Stimulated activated CD8-positive, alpha-beta memory T cell treated with anti-CD3 and anti-CD28 coated beads, Interleukin-4, amount 100 ng/mL, for 48 hours (primary cell): ENCODE measurements at places on chromosomes 4 and X.
A peak's percentile ranks its signal among the peaks of the same experiment; 100 is the strongest.

DNA sequence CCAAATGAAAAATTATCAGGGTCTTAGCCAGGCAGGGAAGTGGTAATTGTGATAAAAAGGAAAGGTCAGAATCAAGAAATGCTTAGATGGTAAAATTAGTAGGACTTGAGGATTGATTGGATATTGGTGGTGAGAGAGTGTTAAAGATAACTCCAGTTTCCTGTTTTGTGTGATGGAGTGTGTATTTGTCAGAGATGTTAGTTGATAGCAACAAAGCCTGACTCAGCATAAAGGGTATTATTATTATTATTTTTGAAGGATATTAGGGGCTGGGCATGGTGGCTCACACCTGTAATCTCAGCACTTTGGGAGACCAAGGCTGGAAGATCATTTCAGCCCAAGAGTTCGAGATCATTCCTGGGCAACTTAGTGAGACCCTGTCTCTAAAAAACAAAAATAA, 23.6 kb upstream of the OGT start:
- no peak for DNase-seq

DNA sequence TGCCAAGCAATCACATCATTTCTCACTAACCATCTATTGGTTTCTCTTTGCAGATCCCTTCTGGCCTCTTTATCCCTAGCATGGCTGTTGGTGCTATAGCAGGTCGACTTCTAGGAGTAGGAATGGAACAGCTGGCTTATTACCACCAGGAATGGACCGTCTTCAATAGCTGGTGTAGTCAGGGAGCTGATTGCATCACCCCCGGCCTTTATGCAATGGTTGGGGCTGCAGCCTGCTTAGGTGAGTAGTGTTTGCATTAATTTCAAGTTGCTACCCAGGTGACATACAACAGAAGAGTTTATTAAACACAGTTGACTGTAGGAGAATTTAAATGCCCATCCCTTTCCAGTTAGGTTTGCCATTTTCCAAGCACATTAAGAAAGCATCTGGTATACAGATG, 112.2 kb downstream of the AKAP4 start:
- DNase-seq: no peak

DNA sequence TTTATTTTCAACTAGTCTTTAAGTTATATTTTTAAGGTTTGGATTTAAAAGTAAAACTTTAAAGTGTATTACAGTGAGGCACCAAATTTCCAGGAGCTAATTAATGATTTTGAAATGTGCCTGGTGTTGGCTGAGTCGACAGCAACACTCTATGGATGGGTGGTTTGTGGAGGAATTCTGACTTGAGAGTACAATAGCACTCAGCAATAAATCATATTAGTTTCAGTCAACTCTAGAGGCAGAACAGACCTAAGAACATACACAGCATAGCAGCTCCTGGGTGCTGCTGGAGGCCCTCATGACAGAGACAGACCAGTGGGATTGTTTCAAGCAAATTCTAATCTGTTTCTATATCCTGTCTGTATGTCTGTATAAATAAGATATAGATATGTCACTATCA, 673.4 kb downstream of the TRIML1 start:
- DNase-seq: no peak

DNA sequence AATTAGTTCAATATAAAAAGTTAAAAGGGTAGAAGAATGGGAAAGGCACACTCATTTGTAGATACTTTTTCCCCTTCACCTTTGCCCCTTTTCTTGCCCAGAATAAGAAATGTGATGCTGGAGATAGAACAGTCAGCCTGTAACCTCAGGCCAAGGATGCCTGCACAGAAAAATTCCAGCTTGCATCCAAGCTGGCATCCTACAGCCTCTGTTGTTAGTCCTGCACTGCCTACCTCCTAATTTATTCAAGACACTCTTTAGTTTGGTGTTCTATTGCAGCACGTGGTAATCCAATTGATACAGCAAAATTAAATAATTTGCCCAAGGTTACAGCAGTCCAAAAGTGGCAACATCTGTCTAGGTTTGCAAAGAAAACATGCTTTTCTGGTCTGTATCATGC, 9.7 kb upstream of the USO1 start:
- no peak for DNase-seq

DNA sequence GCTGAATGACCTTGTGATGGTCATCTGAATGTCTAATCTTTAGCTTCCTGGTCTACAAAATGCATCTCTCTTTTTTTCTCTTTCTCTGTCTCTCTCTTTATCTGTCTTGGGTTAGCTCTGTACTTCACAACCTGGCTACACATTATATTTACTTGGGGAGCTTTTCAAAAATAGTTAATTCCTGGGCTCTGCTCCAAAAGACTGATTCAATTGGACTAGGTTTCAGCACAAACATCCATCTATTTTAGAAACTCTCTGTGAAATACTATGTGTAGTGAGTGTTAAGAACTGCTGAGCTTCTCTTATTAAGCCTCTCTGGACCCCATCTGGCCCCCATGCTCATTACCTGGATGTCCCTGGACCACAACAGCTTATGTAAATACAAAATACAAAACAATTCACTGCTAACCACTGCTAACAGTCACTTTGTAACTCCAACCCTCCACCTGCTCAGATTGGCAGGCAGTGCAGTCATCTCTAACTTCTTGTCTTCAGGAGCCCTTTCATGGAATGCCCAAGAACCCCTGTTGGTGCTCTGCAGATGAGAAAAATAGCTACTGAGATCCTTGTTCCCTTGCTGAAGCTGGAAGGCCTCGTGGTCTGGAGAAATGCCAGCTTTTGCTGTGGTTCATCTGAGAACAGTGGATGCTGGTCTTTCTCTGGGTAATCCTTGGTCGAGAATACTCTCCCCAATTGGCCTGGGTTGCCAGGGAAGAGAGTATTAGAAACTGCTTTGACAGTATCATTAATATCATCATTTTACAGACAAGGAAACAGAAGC, 14.8 kb upstream of the BOD1L1 start:
- DNase-seq: no peak

DNA sequence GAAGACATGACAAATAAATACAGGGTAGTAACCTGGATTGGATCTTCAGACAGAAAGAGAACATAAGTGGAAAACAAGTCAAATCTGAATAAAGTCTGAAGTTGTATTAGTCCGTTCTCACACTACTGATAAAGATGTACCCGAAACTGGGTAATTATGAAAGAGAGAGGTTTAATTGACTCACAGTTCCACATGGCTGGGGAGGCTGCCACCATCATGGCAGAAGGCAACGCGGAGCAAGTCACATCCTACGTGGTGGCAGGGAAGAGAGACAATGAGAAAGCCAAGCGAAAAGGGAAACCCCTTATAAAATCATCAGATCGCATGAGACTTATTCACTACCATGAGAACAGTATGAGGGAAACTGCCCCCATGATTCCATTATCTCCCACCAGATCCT, 82.8 kb downstream of the USP46 start:
- peak; percentile 28 for DNase-seq

GRCh38 chrX:38859602-38860001, 58.3 kb downstream of the MID1IP1 start:
- DNase-seq: no peak

GRCh38 chrX:40821780-40822179, 86.4 kb upstream of the MED14 start:
- no peak for DNase-seq

DNA sequence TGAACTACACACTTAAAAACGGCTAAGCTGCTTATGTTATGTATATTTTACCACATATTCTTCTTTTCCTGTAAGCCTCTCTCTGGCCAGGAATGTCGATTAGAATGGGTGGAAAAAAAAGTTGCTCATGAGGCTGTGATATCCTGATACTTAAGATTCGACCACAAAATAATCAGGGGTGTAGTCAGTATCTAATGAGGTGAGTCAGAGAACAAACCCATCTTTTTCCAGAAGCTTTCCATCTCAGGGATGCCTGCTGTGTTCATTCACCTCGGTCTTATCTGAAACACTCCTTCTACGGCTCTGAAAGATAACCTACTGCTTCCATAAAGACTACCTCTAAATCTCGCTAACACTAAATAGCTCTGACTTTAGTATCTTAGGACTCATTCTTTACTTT, 142.7 kb upstream of the MAP3K15 start:
- DNase-seq: no peak

DNA sequence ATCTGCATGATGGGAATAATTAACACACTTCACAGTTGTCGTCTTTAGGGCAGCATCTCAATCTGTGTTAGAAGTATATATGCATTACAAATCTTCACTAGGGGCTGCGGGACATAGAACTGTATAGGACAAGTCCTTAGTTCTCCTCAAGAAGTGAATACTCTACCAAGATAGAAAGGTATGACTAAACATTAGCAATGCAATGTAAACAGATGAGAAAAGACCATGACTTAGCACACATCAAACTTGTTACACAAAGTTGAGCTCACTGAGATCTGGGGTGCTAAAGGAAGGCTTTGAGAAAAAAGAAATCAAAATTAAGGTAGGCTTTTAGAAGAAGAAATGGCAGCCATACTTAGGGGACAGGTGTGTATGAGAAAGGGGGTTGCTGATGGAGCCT, 182.1 kb upstream of the MAP3K15 start:
- DNase-seq: no peak

GRCh38 chr4:174352061-174352819, 68.5 kb downstream of the CEP44 start:
- DNase-seq: no peak

DNA sequence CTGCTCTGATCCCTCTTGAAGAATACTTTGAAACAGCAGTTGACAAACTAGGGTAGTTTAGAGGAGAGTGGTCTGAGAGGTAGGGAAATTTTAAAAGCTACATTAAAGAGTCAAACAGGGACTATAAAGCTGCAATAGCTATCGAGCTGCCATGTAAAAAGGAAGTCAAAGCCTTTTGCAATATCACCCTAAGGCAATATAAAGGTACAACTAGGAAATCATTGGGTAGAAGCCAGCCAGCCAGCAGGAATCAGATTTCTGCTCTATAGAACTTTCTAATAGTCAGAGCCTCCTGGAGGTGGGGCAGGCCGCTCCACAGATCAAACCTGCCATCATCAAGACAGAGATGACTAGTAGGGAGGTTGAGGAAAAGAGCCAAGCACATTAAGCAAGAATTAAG, 15.2 kb upstream of the PHOX2B start:
- no peak for DNase-seq

DNA sequence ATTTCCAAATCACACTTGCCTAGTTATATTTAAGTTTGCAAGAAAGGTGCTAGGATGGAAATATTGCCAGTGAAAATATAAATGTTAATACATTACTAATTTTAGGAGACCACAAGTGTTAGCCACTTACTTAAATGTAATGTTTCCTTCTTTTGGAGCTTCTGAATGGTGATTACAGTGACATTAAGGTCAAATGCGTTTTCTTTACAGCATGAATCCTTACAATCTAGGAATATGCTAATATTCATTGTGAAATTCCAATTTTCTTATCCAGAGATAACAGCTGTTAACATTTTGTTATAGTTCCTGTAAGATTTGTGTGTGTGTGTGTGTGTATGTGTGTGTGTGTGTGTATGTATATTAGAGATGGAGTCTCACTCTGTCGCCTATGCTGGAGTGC, 70.2 kb upstream of the NUDT6 start:
- no peak for DNase-seq

GRCh38 chr4:21688596-21689265, 259.8 kb downstream of the KCNIP4 start:
- no peak for DNase-seq

DNA sequence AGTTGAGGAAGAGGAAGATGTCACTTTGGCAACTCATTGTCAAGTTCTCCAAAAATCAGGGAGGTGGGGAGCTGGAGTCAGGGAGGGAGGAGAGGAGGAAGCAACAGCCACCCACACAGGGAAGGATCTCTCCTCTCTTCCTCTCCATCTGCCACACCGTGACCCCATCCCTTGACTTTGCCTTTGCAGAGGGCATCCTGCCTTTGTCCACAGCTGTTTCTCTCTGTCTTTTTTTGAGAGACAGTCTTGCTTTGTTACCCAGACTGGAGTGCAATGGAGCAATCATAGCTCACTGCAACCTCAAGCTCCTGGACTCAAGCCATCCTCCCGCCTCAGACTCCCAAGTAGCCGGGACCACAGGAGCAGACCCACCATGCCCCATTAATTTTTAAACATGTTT, 276.0 kb downstream of the SHOX start:
- DNase-seq: no peak

- DNase-seq: no peak
Measured at GRCh38 chrX:69313617-69314290, 148.5 kb upstream of the PJA1 start.

- DNase-seq: no peak
Measured at GRCh38 chr4:166308647-166309046, 435.6 kb downstream of the TLL1 start.

- no peak for DNase-seq
Measured at GRCh38 chr4:124061413-124061812, 651.1 kb downstream of the ANKRD50 start.

- no peak for DNase-seq
Measured at GRCh38 chr4:110853242-110853641, 230.4 kb upstream of the PITX2 start.

- DNase-seq: no peak
Measured at GRCh38 chrX:11064851-11065600, 46.1 kb upstream of the HCCS start.

DNA sequence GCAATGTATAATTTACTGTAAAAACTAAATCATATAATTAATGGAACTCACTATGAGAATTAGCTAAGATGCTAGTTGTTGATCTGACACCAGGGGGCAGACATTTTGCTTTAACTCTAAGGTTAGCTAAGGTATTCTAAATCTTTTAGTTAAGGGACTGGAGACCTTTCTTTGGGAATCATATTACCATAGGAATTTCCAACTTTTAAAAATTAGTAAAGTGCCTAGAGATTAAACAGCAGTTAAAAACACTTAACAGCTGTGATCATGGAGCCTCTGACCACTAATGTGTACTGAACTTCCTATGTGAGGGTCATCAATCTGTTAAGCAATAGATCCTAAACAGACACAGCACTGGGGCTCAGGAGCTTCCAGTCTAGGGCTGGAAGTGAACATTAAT, 226.6 kb downstream of the NSUN7 start:
- no peak for DNase-seq

DNA sequence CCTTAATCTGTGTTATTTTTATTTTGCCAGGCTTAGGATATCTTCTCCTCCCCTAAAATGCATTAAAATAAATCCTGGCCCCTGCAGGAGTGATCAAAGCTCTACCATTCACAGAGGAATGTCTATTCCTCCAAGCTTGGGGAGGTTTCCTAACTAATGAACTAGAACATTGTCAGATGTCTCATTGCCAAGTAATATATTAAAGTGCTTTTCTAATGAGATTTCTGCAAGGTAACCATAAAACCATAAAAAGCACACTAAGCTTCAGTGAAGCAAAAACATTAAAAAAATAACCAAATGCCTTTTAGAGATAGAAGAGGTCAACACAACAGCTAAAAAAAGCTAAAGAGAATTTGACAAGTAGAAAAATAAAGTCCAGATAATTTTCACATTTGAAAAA, 34.8 kb downstream of the IGFBP7 start:
- DNase-seq: no peak

GRCh38 chrX:130529531-130529930, 127.7 kb downstream of the RBMX2 start:
- DNase-seq: no peak

- no peak for DNase-seq
Measured at GRCh38 chr4:64538219-64538618, 129.0 kb upstream of the TECRL start.

GRCh38 chr4:24917076-24917856, 4.4 kb upstream of the CCDC149 start:
- DNase-seq: no peak
